ENCODE measurements at places on chromosomes 2 and 18.

- DNase-seq, result no peak
Measured at GRCh38 chr2:56267415-56267788, 83.6 kb downstream of the CCDC85A start.

GRCh38 chr2:128269063-128269989 lies 49.3 kb downstream of the HS6ST1 start:
- no peak for DNase-seq

- DNase-seq, result no peak
Measured at GRCh38 chr2:69618362-69618761, 25.2 kb downstream of the AAK1 start.

- DNase-seq, result no peak
Measured at GRCh38 chr2:118177884-118178283, 89.6 kb downstream of the INSIG2 start.

DNA sequence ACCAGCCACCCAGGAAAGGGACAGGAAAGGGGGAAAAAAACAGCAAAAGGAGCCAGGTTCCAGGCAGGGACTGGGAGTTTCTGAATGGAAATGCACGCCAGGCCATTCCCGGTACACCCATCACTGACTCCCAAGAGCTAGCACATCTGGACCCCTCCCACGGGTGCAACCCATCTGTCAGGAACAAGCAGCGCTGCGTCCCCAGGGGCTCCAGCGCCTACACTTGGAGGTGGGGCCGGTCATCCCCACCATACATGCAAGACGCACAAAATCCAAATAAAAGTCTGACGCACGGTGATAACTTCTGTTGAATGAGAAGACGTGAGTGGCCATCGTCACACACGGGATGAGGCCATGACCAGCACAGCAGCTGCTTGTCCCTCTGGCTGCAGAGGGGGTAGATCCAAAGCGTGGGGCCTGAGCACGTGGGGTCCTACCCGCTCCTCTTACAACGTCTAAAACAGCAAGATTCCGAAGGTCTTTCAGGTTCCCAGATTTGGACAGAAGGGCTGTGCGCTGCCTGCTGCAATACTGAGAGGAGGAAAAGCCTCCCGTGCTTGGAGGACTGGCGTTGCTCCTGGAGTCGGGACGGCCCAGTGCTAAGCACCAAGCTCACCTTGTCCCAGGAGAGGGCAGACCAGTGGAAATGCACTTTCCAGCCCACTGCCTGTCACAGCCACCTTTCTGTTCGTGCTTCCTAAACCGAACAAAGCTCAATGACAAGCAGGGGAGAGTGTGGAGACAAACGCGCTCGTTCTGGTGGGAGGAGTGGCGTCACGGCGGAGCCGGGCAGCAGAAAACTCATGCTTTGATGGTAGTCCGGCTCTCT lies 68.9 kb downstream of the NDUFA10 start:
- DNase-seq, result no peak

DNA sequence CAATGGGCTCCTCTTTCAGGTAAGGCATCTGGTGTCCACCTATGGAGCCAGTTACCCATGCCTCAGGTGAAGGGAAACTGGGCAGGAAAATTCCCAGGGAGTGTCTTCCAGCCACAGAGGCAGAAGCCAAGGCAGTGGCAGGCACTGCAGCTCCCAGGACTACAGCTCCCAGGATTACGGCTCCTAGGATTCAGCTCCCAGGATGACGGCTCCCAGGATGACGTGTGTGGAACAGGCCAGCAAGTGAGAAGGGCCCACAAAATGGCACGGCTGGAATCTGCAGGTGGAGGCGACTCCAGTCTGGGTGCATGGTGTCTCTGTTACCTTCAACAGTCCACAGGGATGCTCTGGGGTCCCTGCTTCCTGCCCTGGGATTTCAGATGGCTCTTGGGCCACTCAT lies 92.1 kb downstream of the PTGR3 start:
- no peak for DNase-seq

DNA sequence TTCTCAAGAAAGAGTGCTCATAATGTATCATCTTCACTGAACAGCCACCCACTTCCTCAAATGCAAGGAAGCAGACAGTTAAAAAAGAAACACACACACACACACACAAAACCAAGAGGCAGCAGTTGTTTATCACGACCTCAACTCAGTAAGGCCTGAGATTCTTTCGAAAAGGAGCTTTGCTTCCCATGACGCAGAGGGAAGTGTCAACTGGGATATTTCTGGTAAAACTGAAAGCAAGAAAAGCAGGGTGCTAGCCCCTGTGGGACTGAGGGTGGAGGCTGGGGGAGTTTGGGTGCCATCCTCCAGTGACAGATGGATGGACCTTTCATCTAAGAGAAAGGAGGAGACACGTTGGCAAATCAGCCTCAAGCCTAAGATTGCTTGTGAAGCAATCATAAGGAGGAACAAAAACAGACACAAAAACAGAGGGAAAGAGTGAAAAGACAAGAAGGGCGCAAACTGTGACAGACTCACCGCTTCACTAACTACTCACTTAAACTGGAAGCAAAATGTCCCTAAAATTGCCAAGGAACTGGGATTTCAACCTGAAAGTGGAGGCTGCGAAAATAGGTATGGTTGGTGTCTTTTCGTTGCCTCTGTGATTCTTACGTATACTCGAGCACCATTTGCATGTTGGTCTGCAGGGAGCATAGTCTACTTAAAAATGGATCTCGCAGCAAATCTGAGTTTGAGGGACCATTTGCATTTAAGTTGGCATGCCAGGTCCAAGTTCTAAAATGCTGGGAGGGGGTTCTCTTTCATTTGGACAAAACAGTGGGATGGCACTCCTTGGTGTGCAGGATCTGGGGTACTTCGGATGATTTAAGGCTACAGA lies at the start of gene ARHGAP25:
ARHGAP25 (plus strand) TSS at position 124 of the 838 bp plus-strand sequence; CDS start at position 513, 389 bp downstream.
- DNase-seq, result no peak

- DNase-seq, result no peak
Measured at GRCh38 chr2:214203214-214203613, 207.6 kb upstream of the VWC2L start.
